Stimulated activated CD4-positive, alpha-beta T cell treated with anti-CD3 and anti-CD28 coated beads, Interleukin-15, amount 100 ng/mL, for 48 hours (primary cell): ENCODE measurements at places on chromosomes 3 and 15.

DNA sequence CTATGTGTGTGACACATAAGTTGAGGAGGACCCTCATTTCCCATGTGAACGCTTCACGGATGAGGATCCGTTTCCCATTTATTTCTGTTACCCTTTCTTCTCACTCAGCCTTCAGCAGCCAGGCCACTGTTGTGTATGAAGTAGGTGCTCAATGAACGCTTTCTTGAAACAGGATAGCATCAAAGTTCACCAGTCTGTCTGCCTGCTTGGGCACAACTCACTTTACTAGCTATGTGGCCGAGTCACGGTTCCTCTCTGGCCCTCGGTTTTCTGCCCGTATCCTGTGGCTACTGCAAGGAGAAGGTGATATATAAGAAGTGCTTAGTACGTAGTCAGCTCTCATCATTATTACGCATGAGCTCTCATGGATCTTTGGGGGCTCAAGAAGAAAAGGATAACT, 22.4 kb downstream of the ACSBG1 start:
- DNase-seq, result no peak

GRCh38 chr3:44104668-44105321, 136.9 kb upstream of the TOPAZ1 start:
- DNase-seq, result peak; percentile 44

DNA sequence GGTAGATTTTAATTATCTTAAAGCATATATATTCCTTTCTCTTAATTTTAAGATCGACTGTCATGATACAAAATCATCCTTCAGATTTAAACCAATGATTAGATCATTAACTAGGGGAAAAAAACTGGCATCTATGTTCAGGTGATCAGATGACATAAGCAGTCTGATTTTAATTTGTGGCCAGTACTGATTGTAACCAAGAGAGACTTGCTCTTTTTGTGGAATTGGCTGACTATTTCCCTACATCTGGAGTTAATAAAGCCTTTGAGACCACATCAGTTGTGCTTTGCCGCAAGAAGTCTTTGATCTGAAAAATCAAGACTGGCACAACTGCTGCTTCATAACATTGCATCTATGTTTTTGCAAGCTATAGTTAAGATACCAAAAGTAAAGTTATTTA, 148.4 kb upstream of the CGNL1 start:
- DNase-seq, result no peak

GRCh38 chr3:167716920-167717319, 17.8 kb downstream of the PDCD10 start:
- DNase-seq, result no peak

DNA sequence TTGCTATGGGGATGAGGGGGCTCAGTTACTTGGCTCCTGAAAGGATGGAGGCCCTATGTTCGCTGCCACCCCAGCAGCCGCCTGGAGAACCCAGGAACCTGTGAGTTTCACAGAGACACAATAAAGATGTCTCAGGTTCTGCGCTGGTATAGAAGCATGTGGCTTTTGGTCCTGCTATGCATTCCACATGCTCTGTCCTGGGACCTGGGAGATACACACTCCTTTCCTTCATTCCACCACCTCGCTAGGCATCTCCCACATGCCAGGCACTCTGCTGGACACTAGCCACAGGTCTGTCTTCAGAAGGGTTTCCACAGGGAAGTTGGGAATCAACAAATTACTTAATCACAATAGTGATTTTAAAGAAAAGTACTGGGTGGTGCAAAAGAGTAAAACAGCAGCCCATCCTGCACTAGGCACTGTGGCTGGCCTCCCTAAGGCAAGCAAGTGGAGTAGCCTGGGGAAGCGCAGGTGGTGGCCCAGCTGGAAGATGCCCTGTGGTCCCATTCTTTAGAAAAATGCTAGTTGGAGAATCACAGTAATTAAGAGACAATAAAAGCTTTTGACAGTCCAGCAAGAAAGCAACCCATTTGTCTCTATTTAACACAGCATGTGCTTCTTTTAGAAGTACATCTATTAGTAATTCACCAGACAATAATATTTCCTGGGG, 408.9 kb upstream of the WNT5A start:
- DNase-seq, result no peak

DNA sequence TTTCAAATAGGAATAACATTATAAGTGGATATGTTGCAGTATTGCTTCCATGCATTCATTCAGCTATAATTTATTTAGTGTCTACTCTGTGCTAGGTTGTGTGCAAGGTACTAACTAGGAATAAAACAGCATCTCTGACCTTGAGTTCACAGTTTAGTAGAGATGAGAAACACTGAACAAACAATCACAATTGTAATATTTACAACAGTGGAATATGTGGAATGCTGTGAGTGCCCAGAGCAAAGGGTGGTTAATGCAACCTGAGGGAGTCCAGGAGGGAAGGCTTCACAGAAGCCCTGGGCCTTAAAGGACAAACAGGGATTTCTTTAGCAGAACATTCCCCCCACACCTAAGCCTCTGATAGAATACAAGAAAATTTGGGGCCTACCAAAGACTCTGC, 13.3 kb downstream of the SFMBT1 start:
- DNase-seq, result no peak

GRCh38 chr15:29765234-29765841, 56.9 kb downstream of the TJP1 start:
- DNase-seq, result no peak

GRCh38 chr3:57890874-57891273, 117.3 kb upstream of the FLNB start:
- DNase-seq, result no peak

- DNase-seq, result no peak
These were observed 80.2 kb downstream of the CBLB start for GRCh38 chr3:105788593-105788992.

DNA sequence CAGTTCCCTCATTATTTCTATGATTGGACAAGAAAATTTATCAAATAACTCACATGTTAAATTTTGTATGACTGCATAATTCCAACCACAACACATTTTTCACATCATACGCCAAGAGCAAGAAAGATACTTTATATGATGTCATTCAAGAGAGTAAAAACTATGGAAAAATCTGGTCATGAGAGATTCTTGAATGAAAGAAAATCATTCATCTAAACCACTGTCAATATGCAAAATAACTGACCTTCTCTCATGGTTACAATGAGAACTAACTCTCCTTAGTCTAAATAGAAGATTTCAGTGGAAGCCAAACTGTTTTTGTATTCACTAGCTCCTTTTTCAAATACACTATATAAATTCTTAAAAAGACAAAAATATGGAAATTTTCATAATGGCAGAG, 124.6 kb downstream of the CBLB start:
- DNase-seq, result no peak

DNA sequence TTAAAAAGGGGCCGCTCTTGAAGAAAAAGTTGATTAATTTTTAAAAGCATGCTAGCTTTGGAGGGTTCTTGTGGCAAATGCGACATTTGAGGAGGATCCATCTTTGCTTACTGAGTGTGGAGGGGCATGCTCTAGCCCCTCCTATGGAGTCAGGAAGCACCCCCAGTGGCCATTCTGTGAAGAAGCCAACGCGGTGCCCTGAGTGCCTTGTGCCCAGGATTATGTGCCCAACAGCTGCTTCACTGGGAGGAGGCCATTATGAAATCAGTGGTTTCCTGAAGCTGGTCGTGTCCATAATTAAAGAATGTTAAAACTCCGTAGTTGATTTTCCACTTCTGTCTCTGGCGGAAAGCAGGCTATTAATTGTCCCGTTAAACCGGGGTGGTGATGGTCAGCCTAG, 69.1 kb upstream of the TNFAIP8L3 start:
- no peak for DNase-seq

GRCh38 chr3:118882353-118882947, 152.2 kb downstream of the IGSF11 start:
- DNase-seq, result peak; percentile 29

DNA sequence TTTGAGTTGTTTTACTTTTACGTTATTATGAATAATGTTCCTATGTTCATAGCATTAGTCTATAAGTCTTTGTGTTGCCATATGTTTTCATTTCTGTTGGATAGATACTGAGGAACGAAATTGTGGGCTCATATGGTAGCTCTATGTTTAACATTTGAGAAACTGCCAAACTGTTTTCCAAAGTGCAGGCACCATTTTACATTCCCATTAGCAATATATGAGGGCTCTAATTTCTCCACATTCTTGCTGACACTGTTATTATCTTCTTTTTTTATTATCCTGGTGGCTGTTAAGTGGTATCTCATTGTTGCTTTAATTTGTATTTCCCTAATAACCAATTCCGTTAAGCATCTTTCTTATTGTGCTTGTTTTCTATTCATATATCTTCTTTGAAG, 1.8 kb upstream of the PIK3R4 start:
- no peak for DNase-seq

- DNase-seq, result no peak
These were observed 41.0 kb downstream of the DGKG start for GRCh38 chr3:186320862-186321568.

DNA sequence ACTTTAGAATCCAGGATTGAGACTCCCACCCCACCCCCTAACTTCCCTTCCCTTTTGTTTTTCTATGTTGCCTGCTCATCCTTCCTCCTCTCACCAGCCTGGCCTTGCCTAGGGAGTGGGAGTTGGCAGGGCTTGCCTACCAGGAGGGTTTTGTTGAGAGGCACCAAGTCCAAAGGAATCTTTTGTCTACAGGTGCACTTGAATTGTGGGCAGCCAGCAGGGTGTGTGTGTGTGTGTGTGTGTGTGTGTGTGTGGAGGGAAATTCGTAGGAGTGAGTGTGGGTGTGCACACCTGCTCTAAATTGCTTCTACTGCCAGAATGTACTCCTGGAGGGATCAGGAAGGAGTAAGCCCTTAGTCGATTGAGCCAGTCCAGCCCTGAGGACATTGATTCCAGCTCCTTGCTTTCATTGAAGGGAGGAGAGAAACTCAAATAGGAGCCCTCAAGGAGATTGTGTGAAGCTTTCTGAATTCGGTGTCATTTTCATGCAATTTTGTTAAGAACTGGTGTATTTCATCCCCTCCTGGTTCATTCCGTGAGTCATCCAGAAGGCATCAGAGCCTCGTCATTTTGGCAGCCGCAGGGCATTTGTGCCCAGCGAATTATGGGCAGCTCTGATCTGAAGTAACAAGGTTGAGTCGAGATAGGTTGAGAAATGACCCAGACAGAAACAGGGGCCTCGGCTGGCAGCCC, 112.1 kb downstream of the SLCO3A1 start:
- no peak for DNase-seq

DNA sequence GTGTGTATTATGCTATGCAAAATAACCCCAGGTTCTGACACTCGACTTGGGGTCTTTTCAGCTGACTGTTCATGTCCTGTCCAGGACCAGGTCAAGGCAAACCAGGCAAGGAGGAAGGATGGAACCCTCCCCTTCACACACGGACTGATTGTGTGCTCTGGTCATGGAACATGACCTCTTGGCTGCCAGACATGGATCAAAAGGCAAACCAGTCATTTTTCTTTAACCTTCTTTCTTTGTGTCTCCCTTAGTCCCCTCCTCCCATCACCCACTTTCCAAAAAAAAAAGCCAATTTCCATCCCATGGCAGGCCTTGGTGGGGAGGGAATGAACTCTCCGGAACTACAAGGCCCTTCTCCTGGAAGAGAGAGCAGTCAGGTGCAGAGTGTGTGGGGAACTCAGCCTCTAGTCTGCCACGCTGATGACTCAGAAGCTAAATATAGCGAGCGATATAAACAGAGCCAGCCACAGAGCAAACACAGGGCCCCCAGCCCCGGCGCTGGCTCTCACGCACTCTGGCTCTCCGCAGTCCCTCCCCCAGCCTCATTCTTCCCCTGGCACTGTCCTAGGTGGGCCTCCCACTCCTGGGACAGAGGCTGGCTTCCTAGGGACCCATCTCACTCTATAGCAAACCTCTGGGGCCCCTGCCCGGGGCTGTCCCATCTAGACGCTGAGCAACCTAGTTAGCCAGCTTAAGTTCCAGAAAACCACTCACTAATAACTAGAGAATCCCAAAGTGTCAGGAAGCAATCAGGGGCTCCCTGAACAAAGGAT, 10.0 kb downstream of the BMF start:
- DNase-seq, result peak; percentile 59

DNA sequence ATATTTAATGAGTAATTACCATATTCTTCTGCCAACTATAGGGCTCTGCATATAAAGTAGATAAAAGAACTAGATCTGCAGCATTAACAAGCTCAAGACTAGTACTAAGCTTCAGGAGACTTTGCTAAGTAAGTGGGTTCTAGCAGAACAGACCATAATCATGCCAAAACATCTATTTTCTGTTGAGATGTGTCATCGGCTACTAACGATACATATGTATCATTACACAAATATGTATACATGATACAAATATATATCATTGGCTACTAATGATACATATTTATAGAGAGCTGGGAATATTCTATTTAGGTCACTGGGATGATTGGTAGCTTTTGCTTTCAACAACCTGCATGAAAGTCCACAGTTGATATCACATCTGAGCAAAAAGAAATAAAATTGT, 185.8 kb upstream of the DCBLD2 start:
- no peak for DNase-seq

- DNase-seq, result no peak
These were observed 324.4 kb upstream of the CFAP20DC start for GRCh38 chr3:59374091-59374817.

DNA sequence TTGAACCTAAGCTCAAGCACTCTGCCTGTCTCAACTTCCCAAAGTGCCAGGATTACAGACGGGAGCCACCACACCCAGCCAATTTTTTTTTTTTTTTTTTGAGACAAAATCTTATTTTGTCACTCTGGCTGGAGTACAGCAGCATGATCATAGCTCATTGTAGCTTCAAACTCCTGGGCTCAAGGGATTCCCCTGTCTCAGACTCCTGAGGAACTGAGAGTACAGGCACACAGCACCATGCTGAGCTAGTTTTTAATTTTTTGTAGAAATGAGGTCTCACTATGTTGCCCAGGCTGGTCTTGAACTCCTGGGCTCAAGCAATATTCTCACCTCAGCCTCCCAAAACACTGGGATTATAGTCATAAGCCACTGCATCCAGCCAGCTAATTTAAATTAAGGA, 36.8 kb upstream of the SUCLG2 start:
- DNase-seq, result no peak

DNA sequence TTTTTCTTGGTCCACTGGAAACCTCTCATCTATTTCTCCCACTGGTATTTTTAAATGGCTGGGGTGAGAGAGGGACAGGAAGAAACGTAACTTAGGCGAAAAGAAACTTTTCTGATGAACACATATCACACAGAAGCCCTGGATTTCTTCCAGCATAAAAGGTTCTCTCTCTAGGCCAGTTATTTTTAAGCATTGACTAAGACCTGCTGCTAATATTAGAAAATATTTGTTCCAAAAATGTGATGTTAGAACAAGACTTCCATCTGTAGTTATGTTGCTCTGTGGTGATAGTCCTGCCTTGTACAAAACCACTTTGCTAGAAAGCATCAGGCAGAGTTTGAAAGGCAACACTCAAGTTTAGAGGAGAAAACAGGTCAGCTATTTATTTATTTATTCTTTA, 537.7 kb downstream of the MCTP2 start:
- DNase-seq, result no peak

- peak; percentile 0 for DNase-seq
These were observed 31.6 kb upstream of the SLC35G2 start for GRCh38 chr3:136787349-136787748.
